ENCODE measurements at places on chromosomes 4 and X.

DNA sequence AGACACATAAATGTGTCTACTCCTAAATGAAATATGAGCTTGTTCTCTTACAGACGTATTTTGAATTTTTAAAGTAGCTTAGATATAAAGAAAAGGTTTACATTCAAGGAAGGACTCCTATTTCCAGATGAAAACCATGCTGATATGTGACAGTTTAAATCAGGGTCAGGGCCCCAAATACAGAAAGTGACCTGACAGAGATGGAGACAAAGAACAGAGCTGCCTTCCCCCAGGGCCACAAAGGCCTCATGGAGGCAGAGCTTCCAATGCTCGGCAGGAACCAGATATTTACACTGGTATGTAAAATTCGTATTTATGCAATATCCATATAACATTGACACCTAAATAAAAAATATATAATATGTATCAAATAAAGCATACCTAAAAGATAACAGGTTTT, 124.0 kb downstream of the PRDM5 start:
- DNase-seq: no peak

- no peak for DNase-seq
Measured at GRCh38 chr4:53060278-53060677, 198.2 kb downstream of the RASL11B start.

- no peak for DNase-seq
Measured at GRCh38 chr4:138967313-138967712, 48.3 kb upstream of the NOCT start.

DNA sequence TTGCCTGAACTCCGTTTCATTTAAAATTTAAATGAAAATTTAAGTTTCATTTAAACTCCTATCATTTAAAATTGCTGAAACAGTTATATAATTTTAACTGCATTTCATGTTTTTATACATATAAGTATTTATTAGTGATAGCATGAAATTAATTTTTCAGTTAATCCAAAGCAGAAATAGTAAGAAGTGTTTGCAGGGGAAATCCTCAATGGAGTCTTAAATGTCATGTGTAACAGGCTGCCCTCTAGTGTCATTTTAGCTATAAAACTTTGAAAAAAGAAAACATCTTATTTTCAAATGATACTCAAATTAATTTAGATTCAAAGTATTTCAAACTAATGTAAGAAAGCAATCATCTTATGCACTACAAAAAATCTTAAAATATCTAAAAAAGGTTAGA, 27.2 kb downstream of the TAPT1 start:
- DNase-seq: no peak

DNA sequence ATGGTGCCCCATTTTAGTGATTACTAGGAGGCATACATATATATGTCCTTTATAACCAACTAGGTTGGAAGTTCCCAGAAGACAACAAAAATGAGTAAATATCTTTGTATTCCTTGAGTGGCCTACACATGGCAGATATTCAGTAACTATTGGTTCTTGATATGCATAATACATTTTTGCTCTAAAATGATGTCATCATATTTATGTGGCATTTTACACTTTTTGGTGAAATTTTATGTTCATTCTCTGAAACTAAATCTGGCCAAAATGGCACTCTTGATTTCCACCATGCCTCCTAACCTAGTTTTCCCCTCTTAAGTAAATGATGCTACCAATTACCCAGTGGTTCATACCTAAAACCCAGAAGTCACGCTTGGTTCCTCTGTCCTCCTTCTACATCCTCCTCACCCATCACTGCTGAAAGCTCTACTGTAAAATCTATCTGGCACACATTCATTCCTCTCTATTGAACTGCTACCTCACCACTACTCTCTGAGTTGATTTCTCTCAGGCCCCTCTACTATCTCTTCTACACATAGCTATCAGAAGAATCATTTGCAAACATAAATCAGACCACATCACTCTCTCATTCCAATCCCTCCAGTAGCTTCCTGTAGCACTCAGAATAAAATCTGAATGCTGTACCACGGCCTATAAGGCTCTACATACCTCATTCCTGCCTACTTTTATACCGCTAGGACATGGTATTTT, 13.4 kb downstream of the SLC10A7 start:
- DNase-seq: no peak

DNA sequence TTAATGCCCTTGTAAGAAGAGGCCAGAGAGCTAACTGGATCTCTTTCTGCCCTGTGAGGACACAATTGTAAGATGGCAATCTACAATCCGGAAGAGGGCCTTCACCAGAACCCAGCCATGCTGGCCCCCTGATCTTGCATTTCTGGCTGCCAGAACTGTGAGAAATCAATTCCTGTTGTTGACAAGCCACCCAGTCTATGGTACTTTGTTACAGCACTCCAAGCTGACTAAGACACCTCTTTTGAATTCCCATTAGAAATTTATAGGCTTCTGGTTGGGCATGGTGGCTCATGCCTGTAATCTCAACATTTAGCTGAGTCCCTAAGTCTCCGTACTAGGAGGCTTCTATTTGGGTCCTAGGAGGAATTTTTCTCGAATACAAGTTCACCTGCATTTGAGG, 48.8 kb upstream of the RELL1 start:
- DNase-seq: no peak

DNA sequence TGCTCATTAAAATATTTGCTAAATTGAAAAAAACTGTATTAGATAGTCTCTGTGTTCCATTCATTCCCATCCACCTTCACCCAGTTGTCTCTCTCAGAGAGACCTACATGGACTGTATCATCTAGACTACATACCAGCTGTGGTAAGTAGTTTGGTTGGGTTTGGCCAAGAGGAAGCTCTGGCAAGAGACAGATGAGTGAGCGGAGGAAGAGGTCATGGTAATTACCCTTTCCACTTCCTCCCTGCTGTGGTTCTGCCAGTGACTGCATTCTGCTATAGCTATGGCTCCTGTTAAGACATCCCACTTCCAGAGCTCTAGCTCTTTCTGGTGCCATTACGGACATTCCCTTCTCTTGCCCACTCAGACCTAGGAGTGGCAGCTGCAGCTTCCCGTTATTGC, 239.0 kb upstream of the MID1 start:
- no peak for DNase-seq

GRCh38 chr4:73213916-73214653, 44.5 kb downstream of the ANKRD17 start:
- DNase-seq: no peak

- no peak for DNase-seq
Measured at GRCh38 chrX:482702-483203, 96.0 kb upstream of the PPP2R3B start.

GRCh38 chr4:188130355-188130754, 8.9 kb upstream of the TRIML1 start:
- no peak for DNase-seq

DNA sequence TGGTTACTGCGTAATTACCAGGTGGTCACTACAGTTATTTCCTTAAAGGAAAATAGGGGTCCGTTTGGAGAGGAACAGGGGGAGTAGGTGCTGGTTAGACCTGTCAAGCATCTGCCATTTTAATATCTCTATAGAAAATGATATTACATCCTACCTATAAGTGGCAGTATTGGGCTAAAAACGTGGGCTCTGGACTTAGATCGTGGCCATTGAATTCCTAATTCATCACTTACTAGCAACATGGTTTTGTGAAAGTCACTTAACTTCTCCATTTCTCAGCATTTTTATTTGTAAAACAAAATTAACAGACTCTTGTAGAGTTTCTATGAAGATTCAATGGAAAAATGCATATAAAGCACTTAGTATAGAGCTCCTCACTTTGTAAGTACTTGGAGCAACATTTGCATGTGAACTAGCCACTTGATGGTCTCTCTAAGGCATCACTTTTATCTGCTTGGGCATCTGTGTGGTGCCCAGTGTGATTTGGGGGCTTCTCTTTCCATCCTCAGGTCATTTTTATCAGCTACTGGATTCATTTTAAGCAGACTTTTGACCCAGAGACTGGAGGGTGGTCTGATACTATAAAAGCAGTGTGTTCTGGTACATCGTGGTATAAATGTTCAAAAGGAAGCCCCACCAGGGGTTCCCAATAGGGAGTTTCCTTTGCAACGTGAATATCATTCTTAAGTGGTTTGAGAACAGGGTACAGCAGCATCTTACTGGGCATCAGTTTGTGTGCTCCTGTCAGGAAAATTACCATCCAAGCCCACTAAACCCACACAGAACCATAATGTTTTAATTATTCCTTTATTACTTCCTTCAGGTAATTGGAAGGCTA, 42.7 kb upstream of the RASSF6 start:
- peak; percentile 86 for DNase-seq

DNA sequence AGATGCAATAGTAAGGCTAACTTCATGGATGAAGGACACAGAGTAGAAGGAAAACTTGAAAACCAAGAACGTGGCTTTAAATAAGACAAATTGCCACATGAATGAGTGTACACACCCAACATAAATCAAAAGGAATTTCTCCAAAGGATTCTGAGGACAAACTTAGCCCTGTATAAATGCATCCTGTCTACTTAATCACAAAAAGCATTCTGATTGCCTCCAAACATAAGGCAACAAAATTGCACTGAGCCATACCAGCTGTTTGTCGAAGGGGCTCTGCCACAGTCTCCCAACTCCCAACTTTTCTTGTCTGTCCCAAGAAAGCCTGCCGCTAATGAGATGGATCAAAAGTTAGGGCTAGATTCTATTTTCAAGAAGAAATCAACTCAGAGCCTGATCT, 194.3 kb downstream of the SOWAHB start:
- DNase-seq: no peak

DNA sequence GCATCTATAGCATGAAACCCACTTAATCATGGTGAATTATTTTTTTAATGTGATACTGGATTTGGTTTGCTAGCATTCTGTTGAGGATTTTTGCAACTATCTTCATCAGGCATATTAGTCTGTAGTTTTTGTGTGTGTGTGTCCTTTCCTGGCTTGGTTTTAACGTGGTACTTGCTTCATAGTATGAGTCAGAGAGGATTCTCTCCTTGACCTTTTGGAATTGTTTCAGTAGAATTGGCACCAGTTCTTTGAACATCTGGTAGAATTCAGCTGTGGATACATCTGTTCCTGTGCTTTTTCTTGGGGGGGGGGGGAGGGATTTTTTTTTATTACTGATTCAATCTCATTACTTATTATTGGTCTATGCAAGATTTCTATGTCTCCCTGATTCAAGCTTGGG, 232.0 kb upstream of the KLF8 start:
- no peak for DNase-seq

DNA sequence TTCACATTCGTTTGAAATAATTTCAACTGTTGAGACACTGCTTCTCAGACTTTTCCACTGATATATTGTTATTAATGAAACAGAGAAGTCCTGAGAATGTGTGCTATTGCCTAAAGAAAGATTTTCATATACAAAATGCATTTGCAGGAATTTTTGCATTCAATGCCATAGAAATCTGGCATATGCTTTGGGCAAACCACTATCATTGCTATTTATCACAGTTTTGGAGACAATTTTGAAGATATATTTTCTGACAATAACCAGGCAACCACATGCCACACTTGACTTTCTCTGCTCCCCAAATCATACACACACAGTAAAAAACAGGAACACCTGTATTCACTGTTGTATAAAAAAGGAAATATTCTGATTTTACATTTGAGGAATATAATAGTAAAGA, 1303.7 kb upstream of the IGFBP7 start:
- DNase-seq: no peak

GRCh38 chrX:53357799-53358530, 64.5 kb downstream of the SMC1A start:
- no peak for DNase-seq
